ENCODE measurements at places on chromosomes 6 and 20.
A peak's percentile ranks its signal among the peaks of the same experiment; 100 is the strongest.

DNA sequence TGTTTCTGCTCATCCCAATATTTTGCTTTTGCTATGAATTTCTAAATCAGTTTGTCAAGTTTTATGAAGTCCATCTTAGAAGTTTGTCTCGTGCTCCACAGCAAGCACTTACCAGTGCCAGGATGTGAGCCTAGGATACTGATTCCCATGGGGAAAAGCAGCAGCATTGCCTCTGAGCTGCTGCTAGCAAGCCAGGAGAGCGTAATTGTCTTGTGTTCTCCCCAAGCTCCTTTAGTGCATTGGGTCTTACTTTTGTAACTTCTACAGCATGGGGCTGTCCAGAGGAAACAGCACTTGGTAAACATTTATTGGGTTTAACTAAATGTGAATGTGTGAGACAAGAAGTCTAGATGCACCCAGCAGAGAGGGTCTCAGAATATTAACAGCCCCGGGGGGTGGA, 76.1 kb downstream of the RNF182 start:
- DNase-seq: no peak

- no peak for DNase-seq
Observed at GRCh38 chr6:69289689-69290495, 506.9 kb downstream of the LMBRD1 start.

DNA sequence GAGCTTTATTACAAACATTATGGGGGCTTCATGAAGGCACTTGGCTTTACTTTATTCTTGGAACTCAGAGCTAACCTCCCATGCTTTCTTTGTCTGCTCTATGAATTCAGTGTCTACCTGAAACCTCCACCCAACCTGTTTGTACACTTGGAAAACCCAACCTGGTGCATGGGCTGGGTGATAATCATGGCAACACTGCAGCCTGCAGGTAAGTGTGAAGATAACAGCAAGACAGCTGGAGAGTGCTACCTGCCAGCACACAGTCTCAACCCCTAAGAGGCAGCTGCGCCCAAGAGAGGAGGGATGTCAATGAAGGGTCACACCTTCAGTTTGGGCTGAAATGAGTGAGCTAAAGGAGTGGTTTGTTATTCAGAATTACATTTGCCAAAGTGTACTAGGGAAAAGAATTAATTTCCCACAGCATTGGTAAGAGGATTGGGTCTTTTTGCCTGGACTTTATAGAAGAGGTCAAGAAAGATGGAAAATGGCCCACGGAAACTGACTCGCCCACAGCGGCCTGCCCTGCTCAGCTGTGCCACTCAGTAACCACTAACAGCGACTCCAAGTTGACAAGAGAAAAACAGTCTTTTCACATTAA, 24.4 kb downstream of the FOXQ1 start:
- peak; percentile 80 for DNase-seq

DNA sequence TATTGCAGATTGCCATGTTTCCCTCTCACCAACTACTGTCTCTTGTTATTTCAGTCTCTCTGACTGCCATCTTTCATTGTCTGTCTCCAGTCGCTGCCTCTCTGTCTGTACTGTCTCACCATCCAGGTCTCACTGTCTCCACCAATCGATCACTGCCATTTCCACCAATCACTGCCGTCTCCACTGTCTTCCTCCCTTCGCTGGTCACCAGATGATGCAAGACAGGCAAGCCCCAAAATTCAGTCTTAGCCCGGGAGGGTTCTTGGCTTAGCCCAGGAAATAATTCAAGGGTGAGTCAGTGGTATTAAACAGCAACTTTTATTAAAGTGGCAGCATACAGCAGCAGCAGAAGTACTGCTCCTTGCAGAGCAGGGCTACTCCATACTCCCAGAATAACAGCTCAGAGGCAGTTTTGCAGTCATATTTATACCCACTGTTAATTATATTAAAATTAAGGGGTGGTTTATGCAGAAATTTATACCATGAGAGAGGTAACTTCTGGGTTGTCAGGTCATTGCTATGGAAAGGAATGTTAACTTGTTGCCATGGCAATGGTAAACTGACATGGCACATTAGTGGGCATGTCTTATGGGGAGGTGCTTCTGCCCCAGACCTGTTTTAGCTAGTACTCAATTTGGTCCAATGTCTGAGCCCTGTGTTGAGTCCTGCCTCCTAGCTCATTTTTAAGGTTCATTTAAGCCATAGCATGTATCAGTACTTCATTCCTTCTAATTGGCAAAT, 23.0 kb upstream of the ECHDC1 start:
- no peak for DNase-seq

DNA sequence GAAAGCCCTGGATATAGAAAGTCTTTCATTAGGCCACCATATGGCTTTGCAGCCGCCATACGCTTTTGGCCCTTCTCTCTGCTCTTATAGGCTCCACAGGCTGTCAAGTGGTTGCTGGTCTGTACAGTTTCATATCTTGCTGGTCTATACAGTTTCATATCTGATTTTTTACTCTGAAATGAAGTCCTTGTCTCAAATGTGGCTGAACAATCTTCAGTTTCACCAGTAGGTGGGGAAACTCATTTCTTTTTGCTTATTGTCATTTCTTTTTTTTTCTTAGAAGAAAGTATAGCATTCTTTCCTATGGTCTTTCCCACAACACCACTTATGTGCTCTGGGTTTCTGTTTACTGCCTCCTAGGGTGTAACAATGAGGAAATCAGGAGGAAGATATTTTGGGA, 771.4 kb upstream of the MMS22L start:
- no peak for DNase-seq

- peak; percentile 30 for DNase-seq
Observed at GRCh38 chr6:43052842-43053544, 658 bp downstream of the CUL7 start.

DNA sequence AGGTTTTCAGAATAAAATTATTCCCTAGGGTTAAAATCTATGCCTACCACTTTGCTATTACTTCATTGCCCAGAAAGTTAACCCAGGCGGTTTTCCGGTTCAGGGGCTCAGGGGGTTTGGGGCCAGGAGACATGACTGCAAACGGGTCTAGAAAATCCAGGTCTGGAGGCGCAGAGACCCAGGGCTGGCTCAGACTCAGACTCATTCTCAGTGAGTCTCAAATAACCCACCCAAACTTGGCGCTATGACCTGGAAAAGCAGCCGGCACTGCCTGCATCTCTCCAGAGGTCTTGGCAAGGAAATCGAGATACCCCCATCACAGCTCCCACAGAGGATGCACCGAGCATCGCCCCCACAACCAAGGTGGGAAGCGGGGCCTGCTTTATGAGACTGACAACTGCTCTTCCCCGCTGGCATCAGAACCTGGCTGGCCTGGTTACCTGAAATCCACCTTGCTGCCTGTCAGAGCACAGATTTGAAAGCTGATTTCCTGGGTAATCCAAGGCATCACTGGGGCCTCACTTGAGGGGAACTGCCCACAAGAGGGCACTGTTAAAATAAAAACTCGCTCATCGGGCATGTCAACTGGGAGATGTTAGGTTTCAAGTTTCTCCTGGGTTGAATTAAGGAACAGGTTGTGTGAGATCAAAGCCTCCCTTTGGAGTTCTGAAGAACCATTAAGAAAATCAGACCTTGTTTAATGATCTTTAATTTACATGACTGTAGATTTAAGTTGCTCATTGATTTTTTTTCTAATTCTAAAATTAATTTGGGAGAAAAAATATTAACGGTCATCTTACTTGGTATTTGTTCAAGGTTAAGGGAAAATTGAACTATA, 55.1 kb downstream of the KIF16B start:
- DNase-seq: peak; percentile 75

- no peak for DNase-seq
Observed at GRCh38 chr6:170231293-170232185, 59.3 kb downstream of the DLL1 start.

- peak; percentile 54 for DNase-seq
Observed at GRCh38 chr20:50346374-50347283, 156.0 kb downstream of the CEBPB start.

GRCh38 chr6:95545686-95546085, 31.6 kb upstream of the MANEA start:
- DNase-seq: no peak
